CD4-positive, alpha-beta T cell (primary cell): ENCODE measurements at places on chromosomes 5 and 9. TPM values are rescaled to one million over a fixed set of nuclear protein-coding genes. Genes with fewer than 3 reads are reported as not detected.

Gene IRX4
- total RNA-seq = not detected

Gene FAM153A
- 115 TPM for total RNA-seq

DNA sequence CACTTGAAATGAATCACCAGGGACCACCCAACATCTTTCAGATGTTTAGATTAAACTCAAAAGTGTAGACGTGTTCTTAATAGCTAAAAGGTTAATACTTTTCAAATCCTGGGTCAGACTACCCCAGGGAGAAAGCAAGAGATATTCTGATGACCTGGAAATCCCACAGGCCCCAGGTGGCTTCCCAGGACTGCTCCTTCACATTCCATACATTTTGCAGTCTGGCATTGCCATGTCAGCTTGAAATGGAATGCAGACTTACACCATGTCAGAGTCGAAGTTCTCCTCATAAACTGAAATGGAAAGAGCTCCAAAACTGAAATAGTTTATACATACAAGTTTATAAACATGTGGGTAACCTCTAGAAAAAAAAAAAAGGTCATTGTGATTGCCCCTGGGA is 61.5 kb downstream of the TMEM167A start:
- no peaks in the 10 kb centered on the region for H3K4me1 ChIP-seq
- DNase-seq = no peak
- no peaks in the 10 kb centered on the region for H3K27me3 ChIP-seq
- no peaks in the 10 kb centered on the region for H3K36me3 ChIP-seq
- no peak overlapping the region for H3K27ac ChIP-seq

DNA sequence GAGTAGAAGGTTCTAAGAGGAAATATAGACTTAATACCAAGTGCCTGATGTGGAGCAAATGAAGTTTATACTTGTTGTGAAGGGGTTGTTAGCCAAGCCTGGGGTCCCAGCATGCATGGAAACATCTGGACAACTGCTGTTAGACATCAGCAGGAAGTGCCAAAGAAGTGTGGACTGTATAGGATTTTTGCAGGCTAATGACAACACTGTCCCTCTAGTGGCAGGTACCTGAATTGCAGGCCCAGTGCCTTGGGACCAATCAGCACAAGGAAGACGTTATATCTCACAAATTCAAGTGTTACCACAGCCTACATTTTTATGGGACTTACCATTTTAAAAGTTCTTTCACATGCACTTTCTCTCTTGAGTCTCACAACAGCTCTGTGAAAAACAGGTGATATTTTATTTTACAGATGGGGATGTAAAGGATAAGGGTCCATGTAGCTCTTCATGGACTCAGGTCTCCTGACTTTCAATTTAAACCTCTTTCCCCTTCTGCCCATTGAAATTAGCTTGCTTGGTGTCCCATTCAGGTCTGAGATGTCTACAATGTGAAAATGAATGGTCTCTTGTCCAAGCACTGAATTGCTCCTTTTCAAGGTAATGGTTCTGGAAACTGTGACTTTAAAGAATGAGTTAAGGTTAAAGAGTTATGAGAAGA is 89.0 kb upstream of the MAP1B start:
- H3K4me3 ChIP-seq = no peak overlapping the region
- H3K4me1 ChIP-seq = no peaks in the 10 kb centered on the region
- no peaks in the 10 kb centered on the region for H3K36me3 ChIP-seq

- no peak overlapping the region for H3K27ac ChIP-seq
- H3K27me3 ChIP-seq = no peaks in the 10 kb centered on the region
- H3K4me1 ChIP-seq = no peaks in the 10 kb centered on the region
Observed at GRCh38 chr9:108017671-108018070, 528.1 kb upstream of the KLF4 start.

DNA sequence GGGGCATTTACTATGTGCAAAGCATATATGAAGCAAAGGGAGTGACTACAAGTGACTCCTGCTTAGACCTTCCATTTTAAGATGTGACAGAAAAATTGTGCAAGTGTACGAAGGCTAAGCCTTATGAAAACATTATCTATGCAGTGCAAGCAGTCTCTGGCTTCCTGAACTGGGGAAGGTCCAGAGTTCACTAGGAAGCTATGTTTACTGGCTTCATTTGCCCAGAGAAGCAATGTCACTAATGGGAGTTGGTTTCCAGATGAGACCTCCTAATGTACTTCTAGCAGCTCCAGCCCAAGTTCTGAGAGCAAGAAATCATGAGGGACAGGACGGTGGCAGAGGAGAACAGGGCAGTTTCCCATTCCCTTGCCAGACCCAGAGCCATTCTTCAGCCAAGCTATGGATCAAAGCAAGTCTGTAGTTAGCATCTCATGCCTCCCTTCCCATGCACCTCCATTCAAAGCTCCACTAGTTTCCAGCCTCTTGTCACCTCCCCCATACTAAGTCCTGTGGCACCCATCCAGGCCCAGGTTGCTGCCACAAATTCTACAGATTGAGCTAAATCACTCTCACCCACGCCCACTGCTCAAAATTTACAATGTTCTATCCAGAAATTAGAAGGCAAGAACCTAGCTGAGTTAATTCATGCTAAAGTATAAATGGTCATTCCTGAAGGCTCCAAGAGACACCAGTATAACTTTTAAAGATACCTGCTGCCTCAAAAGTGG is 21.8 kb downstream of the MCTP1 start:
- no peaks in the 10 kb centered on the region for H3K27me3 ChIP-seq
- H3K4me3 ChIP-seq = no peak overlapping the region
- no peak overlapping the region for H3K27ac ChIP-seq
- H3K36me3 ChIP-seq = no peaks in the 10 kb centered on the region
- no peak for DNase-seq
